ENCODE measurements at places on chromosomes 6 and 20.

- no peak for DNase-seq
Measured at GRCh38 chr6:5090603-5091002, 5.5 kb downstream of the PPP1R3G start.

DNA sequence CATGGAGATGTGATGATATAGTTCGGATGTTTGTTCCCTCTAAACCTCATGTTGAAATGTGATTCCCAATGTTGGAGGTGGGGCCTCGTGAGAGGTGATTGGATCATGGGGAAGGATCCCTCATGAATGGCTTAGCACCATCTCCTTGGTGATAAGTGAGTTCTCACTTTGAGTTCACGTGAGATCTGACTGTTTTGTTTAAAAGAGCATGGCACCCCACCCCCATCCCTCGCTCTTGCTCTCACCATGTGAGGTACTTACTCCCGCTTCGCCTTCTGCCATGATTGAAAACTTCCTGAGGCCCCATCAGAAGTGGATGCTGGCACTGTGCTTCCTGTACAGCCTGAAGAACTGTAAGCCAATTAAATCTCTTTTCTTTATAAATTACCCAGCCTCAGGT lies 10.9 kb downstream of the SLC32A1 start:
- no peak for DNase-seq

DNA sequence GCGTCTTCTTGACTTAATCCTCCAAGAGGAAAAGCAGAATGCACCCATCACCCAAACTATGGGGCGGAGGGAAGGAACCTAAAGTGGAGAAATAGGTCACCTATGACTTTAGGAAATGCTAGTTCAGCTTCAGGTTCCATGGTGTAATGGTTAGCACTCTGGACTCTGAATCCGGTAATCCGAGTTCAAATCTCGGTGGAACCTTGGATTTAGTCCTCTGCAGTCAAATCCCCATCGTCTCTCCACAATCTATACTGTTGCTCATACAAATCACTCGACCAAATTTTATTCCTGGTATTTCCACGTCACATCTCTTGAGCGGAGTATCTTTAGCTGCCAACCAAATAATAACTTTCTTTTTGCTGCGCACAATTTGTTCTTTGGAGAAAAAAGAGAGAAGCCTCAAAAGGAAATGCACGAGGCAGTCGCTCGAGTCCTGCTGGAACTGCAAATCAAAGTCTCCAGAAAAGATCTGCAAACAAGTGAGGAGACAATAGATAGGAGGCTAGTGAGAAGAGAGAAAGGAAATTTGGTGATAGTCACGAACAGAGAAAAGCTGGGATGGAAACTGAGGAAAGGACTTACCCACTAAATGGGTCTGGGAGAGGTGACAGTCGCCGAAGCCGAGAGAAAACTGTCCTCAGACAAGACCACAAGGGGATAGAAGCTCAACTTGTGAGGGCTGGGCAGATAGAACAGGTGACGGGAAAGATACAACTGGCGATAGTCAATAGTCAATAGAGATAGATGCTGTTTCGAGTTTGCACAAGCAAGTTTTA lies 16.6 kb downstream of the POM121L2 start:
- DNase-seq, result no peak

DNA sequence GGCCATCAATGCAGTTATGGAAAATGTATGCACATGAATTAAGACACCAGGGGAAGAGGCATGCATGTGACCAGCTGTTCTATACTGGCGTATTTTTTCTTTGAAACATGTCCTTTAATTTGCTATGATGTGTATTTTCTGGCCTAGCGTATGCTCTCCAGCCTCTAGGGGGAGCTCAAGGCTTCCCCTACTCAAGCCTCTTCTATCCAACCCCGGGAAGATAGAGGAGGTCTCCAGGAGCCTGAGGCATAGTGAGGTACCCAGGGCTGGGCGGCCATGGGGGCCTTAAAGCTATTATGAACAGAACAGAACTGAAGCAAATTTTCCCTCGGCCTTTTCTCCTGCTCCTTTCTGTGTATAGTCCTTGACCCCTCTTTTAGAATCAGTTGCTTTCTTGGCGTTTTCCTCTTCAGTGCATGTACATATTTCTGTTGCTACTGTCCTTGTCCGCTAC lies 528.9 kb downstream of the MAFB start:
- DNase-seq, result no peak

DNA sequence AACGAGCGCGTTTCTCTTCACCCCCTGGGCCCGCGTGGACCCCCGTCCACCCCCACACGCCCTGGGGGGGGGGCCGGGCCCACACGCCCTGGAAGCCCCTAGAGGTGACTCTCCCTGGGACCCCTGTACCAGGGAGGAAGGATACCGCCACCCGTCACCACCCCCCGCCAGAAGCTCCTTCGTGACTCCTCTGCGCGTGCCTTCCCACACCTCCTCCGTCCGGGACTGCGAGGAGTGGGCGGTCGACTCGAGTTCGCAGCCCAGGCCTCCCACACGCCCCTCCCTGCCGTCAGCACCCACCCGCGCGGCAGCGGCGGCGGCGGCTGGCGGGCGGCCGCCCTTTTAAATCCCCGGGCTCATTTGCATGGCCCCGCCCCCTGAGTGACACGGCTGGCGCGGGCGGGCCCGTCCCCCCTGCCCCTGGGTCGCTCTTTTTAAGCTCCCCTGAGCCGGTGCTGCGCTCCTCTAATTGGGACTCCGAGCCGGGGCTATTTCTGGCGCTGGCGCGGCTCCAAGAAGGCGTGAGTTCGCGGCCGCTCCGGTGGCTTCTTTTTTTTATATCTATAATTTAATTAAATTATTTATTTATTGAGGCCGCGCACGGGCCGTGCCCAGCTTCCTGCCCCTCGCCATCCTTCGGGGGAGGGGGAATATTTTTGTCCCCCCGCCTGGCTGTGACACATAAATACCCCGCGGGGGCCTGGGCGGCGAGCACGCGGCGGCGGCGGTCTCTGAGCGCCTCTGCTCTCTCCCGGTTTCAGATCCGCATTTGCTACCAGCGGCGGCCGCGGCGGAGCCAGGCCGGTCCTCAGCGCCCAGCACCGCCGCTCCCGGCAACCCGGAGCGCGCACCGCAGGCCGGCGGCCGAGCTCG lies at the start of gene HMGA1:
TSS of gene HMGA1 (plus strand) at position 431 of the 873 bp plus-strand sequence. CDS start 3,908 bp downstream, outside the sequence.
- DNase-seq, result peak; percentile 72

DNA sequence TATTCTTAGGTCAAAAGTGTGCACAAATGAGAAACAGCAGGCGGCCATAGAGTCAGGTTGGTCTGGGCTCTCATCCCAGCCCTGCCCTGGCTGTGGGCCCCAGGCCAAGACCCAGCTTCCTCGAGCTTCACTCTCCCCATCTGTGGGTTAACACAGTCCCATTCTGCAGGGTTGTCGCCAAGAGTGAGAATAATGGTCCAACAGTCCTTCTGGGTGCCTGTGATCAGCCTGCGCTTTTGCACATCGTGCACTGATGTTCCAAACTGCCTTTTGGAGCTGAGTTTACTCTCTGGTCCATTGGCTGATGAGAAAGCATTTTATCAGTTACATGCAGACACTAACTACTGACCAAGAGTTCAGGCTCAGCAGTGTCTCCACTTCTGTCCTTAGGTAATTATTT lies 82.6 kb downstream of the INSM1 start:
- no peak for DNase-seq

DNA sequence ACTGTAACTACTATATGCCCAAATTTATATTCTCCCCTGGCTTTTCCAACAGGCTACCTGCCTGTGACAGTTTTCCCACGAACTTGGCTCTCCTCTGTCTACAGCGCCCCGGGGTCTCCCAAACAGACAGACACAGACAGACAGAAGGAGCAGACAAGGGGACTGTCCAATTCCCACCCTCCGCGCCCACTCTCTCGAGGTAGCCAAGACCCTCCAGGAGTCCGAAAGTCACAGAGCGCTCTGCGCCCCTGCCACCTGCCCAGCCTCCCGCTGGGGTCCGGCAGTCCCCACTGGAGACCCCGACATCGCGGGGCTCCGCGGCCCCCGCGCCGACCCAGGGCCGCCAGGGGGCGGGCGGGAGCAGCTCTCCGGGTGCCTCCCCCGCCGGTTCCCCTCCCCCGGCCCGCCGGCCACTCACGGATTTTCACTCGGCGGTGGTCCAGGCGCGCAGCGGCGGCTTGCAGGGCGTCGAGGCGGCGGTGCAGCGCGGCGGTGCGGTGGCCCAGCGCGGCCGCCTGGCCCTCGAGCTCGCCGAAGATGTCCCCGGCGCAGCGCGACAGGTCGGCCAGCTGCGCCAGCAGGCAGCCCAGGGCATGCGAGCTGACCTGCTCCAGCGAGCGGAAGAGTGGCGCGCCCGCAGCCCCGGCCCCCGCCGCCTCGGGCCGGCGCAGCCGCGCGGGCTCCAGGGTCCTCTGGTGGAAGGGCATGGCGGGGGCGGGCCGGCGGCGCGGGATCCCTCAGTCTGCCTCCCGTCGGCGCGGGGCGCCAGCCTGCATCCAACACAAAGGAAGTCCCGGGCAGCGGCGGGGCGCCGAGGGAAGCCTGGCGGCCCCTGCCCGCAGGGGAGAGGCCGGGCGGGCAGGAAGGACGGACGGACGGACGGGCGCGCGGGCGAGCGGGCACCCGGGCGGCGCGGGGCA lies 81.3 kb upstream of the CCDC28A start:
- DNase-seq, result peak; percentile 31

DNA sequence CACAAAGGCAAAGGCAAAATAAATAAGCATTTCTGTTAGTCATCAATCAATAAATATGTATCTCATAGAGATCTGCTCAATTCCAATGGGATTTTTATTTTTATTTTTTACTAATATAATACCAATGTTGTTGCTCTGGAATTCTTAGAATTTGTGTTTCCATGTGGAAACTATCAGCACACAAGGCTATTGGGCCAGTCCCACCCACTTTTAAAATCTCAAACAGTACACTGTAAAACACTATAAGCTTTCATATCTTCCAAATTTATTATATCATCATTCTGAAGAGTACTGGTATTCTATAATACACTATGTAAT lies 563.8 kb upstream of the MARCKS start:
- DNase-seq, result no peak

DNA sequence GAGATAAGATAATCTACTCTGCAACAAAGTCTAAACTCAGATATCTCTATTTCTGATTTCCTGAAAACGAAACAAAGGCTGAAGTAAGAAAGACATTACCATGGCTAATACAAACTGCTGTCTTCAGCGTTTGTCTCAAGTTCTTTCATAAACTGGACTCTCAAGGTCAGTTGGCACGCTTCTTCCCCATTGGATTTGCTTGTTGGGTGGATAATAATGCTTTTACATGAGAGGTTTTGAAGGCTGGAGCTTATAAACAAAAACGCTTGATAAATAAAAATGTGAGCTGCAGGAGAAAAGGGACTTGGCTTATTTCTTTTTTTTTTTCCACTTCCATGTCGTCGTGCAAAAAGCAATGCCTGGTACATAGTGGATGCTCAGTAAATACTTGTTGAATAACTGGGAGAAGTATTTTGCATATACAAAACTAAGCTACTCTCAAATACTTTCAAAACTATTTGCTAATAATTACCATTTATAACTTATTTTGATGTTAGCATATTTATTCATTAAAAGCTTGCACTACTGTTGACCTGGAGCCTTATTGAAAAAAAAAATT lies 65.7 kb upstream of the EEF1A1 start:
- no peak for DNase-seq

GRCh38 chr20:18847226-18847755 lies 33.7 kb downstream of the SCP2D1 start:
- no peak for DNase-seq

GRCh38 chr6:68235326-68235784 lies 399.7 kb upstream of the ADGRB3 start:
- no peak for DNase-seq

- DNase-seq, result no peak
Measured at GRCh38 chr20:17681726-17682102, 328 bp downstream of the RRBP1 start.

GRCh38 chr20:47397652-47398301 lies 41.3 kb upstream of the ZMYND8 start:
- DNase-seq, result no peak

- no peak for DNase-seq
Measured at GRCh38 chr20:24048024-24048611, 59.5 kb upstream of the GGTLC1 start.

DNA sequence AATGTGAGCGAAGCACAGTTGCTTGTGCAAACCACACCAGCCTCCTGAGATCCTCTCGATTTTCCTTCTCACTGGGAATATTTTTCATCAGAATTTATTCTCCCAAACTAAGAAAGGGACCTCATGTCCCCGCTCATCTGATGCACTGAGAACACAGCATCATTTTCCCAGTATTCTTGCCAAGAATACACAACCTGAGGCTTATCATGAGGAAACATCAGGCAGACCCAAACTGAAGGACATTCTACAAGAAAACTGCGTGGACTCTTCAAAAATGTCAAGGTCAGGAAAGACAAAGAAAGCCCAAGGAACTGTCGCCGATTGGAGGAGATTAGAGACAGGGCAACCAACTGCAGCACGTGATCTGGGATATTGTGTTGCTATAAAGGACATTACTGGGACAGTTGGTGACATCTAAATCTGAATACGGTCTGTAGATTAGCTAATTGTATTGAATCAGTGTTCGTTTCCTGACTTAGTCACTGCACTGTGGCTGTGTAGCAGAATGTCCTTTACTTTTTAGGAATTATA lies 72.3 kb downstream of the SNX5 start:
- DNase-seq, result no peak

DNA sequence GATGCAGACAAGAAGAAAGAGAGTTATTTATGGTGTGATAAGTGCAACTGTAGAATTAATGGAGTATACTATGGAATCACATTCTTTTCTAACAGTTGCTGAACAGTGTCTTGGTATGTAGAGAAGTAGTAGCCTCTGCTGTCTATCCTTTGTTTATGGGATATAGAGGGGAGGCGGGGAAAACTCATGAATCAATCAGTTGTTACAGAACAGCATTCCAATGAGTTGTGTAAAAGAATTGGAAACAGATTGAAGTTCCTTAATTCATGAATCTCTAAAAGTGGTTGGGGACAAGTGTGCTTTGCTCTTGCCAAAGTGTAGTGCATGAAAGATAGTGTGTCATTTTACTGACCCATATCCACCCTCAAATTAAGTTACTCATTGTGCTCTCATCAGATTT lies 77.7 kb downstream of the FLRT3 start:
- DNase-seq, result no peak

GRCh38 chr6:64445038-64445437 lies 809.4 kb downstream of the PHF3 start:
- no peak for DNase-seq

GRCh38 chr6:10409731-10410206 lies 5.1 kb downstream of the TFAP2A start:
- DNase-seq, result no peak

DNA sequence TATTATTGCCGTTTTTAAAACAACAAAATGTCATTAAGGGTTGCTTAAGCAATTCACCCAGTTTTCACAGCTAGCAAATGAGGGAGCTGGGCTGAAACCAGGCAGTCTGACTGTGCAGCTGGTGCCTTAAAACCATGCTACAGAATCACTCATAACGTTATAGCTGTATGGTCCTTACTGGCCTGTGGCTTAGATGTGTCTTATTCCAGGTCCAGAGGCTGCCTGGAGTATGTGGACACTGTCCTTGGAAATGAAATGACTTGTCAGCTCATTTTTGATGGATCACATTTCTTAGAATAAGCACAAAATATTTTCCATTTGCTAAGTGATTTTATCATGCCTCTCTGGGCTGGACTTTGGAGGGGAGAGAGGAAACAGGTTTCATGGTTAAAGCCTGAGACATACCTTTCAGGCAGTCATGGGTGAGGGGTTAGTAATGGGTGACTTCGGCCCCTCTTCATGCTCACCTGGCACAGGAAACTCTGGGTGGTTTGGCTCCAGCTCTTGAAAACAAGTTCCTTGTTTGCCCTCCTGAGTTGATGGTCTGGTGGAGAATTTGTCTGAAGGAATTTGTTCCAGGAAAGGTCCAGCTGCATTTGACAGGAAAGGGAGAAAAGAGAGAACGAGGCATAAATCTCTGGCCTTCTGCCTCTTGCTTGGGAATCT lies 823.2 kb downstream of the DHX35 start:
- DNase-seq, result no peak

GRCh38 chr6:125835221-125835744 lies 44.5 kb downstream of the NCOA7 start:
- no peak for DNase-seq
